ENCODE measurements at places on chromosomes 4 and X. TPM values are rescaled to one million over a fixed set of nuclear protein-coding genes. Genes with fewer than 3 reads are reported as not detected.

The RBM46 gene
- total RNA-seq, result not detected

The ADH1A gene
- not detected for total RNA-seq

The PPEF2 gene
- not detected for total RNA-seq

The TLR6 gene
- 3.1 TPM for total RNA-seq

The HS3ST1 gene
- total RNA-seq, result 0.22 TPM
